Vagina (tissue), 2 donors: ENCODE measurements at places on chromosomes 6 and 20.

DNA sequence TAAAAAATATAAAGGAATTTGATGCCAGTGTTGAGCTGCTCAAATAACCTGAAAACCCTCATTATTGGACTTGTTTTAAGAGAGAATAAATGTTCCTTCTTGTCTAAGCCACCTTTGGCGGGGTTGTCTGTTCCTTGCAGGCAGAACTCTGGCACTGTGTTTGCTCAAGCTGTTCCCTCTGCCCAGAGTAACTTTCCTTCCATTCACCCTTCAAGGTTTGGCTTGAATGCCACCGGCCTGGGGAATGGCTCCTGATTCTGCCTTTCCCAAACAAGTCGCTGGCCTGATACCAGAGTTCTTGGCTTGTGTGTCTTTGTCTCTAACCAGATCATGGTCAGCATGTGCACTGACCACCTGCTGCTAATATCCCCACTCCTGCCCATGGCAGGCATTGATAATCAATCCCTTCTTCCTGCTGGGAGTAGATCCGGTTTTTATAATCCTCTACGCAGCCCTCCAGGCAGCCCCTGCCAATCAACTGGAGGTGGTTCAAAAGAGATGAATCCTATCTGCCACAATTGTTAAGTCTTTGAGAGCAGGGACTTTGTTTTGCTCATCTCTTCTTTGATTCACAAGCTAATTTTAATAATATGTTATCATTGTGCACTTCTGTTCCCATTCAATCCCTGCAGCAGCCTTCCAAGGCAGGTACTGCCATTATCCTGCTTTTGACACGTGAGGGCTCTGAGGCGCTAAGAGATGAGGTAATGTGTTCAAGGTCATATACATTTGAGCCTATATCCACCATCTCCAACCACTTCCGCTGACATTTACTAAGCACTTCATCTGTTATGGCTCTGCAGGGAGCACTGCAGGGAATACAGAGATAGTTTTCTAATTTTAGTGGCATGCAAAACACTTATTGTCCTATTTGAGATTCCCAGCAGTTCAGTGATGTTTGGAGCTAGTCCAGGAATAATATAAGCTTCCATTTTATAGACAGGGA lies 3.1 kb upstream of the CCM2L start:
- H3K27me3 ChIP-seq: no peaks in the 10 kb centered on the region
- H3K27ac ChIP-seq: no peak overlapping the region
- no peak overlapping the region for H3K4me3 ChIP-seq
- no peak for DNase-seq

- H3K36me3 ChIP-seq: no peaks in the 10 kb centered on the region
- no peaks in the 10 kb centered on the region for H3K27me3 ChIP-seq
- H3K27ac ChIP-seq: no peak overlapping the region
- H3K4me1 ChIP-seq: no peaks in the 10 kb centered on the region
Observed at GRCh38 chr20:54585217-54585616, 109.8 kb downstream of the DOK5 start.

- H3K27me3 ChIP-seq: no peaks in the 10 kb centered on the region
- peak overlapping the region; percentile 67 for H3K4me3 ChIP-seq
- peak overlapping the region; percentile 96 for H3K27ac ChIP-seq
- H3K36me3 ChIP-seq: no peaks in the 10 kb centered on the region
- H3K4me1 ChIP-seq: peaks cover 56% of the 10 kb centered on the region
- no peak for DNase-seq
Observed at GRCh38 chr20:32358632-32358882, 426 bp downstream of the ASXL1 start.

DNA sequence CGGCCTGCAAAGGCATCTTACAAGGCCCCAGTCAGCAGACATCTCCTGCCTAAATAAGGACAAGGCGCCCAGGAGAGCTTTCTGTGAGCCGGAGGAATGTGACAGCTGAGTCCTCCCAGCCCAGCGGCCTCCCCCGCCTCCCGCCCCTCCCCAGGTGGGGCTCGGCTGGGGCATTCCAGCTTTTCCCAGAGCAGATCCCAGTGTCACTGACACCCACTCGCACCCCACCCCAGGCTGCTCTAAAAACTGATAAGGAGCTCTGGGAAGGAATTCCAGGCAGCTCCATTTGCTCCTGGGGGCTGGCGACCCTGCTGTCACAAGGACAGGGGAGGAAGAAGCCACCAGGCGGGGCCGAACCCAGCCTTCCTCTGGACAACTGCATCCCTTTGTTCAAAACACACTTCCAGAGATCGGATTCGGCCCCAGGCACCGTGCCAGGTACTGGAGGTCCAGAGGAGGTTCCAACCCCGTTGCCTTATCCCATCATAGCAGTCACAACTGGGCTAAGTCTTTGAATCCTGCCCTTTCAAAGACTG lies 49.7 kb downstream of the JPH2 start:
- no peak for DNase-seq
- H3K4me1 ChIP-seq: no peaks in the 10 kb centered on the region
- H3K27ac ChIP-seq: peak overlapping the region; percentile 3
- H3K27me3 ChIP-seq: no peaks in the 10 kb centered on the region
- no peak overlapping the region for H3K4me3 ChIP-seq

- H3K4me3 ChIP-seq: no peak overlapping the region
- no peak for DNase-seq
- no peaks in the 10 kb centered on the region for H3K27me3 ChIP-seq
- peaks cover 40% of the 10 kb centered on the region for H3K4me1 ChIP-seq
- H3K27ac ChIP-seq: peak overlapping the region; percentile 74
- no peaks in the 10 kb centered on the region for H3K36me3 ChIP-seq
Observed at GRCh38 chr6:37131104-37131959, 38.6 kb upstream of the PIM1 start.

DNA sequence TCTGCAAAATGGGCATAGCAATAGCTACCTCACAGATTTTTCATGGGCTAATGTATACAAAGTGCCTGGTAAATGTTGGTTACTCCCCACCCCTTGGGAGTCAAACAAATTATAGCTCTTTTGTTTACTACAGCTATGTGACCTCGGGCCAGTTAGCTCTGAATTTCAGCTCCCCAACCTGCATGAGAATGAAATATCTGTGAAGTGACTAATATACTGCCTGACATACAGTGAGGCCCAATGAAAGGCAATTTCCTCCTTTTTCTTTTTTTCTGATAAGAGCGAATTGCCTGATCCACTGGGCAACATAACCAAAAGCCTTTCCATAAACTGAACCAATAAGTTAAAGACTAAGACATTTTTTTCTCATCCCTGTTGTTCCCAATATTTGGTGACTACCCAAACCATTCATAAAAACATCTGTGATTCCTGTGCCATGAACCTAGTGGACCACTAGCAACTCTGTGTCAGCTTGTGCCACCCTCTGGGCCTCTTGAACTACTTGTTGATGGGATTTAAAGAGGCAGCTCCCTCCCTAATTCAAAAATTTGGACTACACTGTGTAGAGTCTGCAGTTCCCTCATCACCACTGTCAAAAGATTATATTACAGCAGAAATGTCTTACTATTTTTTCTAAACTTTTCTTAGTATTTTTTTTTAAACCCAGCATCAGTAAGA lies 91.9 kb upstream of the TMEM30A start:
- no peaks in the 10 kb centered on the region for H3K4me1 ChIP-seq
- DNase-seq: no peak
- H3K27ac ChIP-seq: no peak overlapping the region
- no peaks in the 10 kb centered on the region for H3K36me3 ChIP-seq

DNA sequence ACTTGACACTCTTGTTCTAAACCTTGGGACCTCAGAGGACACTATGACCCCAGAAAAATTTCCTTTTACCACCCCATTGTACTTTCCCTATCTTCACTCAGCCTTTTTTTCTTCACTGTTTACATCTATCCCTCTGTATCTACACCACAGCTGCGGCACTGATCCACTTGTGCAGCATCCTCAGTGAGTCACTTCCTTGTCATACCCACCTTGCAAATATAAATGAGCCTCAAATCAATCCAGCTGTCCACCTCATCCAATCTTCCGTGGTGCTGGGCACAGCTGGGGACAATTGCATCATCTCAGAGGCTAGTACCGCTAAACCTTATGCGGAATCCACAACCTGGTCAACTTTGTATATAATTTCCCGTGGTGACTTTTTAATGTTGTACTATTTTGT lies 710.5 kb downstream of the QKI start:
- H3K4me1 ChIP-seq: no peaks in the 10 kb centered on the region
- no peak overlapping the region for H3K4me3 ChIP-seq
- H3K36me3 ChIP-seq: no peaks in the 10 kb centered on the region
- DNase-seq: no peak
- no peak overlapping the region for H3K27ac ChIP-seq

GRCh38 chr6:16822975-16823717 lies 61.9 kb upstream of the ATXN1 start:
- H3K4me1 ChIP-seq: no peaks in the 10 kb centered on the region
- no peaks in the 10 kb centered on the region for H3K36me3 ChIP-seq
- no peak overlapping the region for H3K27ac ChIP-seq
- no peak for DNase-seq

- DNase-seq: no peak
- no peak overlapping the region for H3K4me3 ChIP-seq
- no peaks in the 10 kb centered on the region for H3K36me3 ChIP-seq
- H3K4me1 ChIP-seq: no peaks in the 10 kb centered on the region
- H3K27ac ChIP-seq: no peak overlapping the region
Observed at GRCh38 chr20:20181322-20181721, 129.0 kb downstream of the CFAP61 start.

DNA sequence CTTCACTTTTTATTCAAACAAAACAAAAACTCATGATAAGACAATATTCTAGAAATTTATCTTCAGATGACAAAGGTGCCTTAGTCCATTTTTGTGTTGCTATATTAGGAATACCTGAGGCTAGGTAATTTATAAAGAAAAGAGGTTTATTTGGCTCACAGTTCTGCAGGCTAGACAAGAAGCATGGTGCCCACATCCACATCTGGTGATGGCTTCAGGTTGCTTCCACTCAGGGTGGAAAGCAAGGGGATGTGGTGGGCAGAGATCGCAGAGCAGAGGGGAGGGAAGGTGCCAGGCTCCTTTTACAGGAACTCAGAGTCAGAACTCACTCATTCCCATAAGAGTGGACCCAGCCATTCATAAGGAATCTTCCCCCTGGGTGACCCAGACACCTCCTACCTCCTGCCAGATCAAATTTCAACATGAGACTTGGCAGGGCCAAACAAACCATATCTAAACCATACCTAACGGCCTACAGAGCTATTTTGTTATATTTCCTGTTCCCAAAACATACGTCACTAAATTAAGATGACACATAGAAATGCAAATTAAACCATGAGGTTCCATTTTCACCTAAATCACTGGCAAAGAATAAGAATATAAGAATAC lies 26.4 kb downstream of the ABHD12 start:
- H3K27ac ChIP-seq: no peak overlapping the region
- H3K36me3 ChIP-seq: no peaks in the 10 kb centered on the region
- peaks cover 9% of the 10 kb centered on the region for H3K4me1 ChIP-seq
- DNase-seq: no peak
- H3K4me3 ChIP-seq: no peak overlapping the region
- no peaks in the 10 kb centered on the region for H3K27me3 ChIP-seq

DNA sequence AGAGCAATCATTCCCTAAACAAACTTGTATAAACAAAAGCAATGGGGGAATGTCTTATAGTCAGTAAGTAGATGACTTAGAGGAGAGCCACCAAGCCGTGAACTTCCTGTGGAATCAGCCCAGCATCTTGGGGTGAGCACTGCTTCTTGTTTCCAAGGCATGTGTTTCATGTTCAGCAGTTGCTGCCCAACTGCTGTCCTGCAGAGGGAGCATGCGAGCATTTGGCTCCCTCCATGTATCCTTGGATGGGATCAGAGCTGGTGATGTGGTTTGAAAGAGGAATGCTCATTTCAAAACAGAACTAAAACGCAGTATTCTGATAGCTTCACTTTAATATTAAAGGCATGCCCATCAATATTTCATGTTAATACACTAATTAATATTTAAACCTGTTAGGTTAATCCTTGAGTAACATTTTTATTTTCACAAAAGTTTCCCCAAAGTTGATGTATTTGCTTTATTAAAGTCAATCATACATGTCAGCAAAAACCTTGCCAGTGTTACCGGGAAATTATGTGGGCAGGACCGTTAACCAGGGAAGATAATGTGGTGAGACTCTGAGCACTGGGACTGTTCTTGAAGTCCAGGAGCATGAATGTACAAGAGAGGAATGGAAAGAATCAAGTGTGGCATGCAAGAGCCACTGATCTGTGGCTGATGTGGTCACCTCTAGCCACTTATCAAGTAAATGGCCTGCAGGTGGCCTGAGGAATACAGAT lies 172.1 kb upstream of the GGTLC1 start:
- no peaks in the 10 kb centered on the region for H3K36me3 ChIP-seq
- H3K4me1 ChIP-seq: no peaks in the 10 kb centered on the region
- DNase-seq: no peak
- H3K27me3 ChIP-seq: no peaks in the 10 kb centered on the region

DNA sequence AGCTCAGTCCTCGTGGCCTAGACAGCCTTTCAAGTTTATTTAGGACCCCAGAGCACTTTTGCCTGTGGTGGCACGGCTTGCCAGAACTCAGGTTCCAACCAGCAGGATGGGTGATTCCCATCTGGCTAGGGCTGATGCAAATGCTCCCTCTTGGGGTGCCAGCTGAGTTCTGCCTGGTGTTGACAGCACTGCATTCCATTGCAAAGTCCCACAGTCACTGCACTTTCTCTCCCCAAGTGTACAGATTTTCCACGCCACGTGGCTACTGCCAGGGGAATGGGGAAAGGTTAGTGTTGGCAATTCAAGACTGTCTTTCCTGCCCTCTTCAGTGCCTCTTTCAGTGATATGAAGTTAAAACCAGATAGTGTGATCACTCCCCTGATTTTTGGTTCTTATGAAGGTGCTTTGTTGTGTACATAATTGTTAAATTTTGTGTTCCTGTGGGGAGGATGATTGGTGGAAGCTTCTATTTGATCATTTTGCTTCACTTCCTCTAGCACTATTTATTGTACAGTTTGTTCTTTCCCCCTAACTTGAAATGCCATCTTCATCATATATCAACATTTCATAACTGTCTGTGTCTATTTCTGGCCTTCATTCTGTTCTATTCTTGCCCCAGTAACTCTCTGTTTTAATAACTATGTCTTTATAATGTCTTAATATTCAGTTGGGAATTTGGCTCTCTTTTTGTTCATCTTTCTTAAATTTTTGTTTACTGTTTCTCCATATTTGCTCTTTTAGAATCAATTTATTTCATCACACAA lies 86.2 kb downstream of the CFAP61 start:
- H3K27me3 ChIP-seq: no peaks in the 10 kb centered on the region
- H3K4me1 ChIP-seq: no peaks in the 10 kb centered on the region
- no peaks in the 10 kb centered on the region for H3K36me3 ChIP-seq
- H3K4me3 ChIP-seq: no peak overlapping the region
- no peak overlapping the region for H3K27ac ChIP-seq

DNA sequence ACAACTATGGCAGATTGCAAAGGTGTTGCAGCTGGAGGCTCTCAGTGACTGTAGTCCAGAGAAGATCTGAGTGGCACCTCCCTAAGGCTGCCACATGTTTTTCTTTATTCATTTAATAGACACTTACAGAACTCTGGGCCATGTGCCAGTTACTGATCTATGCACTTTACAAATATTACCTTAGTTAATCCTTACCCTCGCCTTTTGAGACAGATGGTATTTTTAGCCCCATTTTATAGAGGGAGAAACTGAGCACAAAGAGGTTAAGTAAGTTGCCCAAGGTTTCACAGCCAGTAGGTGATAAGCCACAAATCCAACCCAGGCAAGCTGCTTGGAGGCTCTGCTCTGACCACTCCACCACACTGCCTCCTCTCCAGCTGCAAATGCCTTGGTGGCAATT lies 6.5 kb upstream of the SCRT2 start:
- DNase-seq: no peak
- H3K27me3 ChIP-seq: no peaks in the 10 kb centered on the region
- no peaks in the 10 kb centered on the region for H3K4me1 ChIP-seq
